Motor neuron (in vitro differentiated cells): ENCODE measurements at places on chromosomes 11 and 22.

DNA sequence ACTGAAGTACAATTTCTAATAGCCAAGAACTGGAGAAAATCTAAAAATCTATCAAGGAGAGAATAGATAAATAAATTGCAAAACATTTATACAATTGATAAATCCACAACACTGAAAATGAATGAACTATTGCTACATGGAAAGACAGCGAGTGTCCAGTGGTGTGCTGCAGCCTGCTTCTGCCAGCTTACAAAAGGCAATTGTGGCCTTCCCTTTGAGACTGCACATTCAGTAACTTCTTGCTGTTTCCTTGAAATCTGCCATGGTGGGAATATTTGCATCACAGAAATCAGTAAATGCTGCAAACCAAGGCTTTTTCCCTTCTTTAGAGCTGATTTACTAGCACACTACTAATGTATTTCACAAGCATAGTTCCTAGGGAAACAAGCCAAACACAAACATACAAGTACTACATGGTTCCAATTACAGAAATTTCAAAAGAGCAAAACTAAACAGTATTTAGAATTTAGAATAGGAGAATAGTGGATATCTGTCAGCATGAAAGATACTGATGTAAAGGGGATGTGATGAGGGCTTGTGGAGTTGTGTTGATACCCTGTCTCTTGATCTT, 76.9 kb upstream of the TRIM77 start:
- ATAC-seq, result no peak

GRCh38 chr11:16484434-16484833, 128.1 kb upstream of the SOX6 start:
- ATAC-seq, result no peak

- ATAC-seq, result no peak
These were observed 12.5 kb upstream of the PPFIBP2 start for GRCh38 chr11:7501251-7501650.

GRCh38 chr11:130861283-130861682, 55.0 kb downstream of the SNX19 start:
- no peak for ATAC-seq

- peak; percentile 84 for ATAC-seq
These were observed 84.1 kb downstream of the NXPE2 start for GRCh38 chr11:114762408-114762807.

DNA sequence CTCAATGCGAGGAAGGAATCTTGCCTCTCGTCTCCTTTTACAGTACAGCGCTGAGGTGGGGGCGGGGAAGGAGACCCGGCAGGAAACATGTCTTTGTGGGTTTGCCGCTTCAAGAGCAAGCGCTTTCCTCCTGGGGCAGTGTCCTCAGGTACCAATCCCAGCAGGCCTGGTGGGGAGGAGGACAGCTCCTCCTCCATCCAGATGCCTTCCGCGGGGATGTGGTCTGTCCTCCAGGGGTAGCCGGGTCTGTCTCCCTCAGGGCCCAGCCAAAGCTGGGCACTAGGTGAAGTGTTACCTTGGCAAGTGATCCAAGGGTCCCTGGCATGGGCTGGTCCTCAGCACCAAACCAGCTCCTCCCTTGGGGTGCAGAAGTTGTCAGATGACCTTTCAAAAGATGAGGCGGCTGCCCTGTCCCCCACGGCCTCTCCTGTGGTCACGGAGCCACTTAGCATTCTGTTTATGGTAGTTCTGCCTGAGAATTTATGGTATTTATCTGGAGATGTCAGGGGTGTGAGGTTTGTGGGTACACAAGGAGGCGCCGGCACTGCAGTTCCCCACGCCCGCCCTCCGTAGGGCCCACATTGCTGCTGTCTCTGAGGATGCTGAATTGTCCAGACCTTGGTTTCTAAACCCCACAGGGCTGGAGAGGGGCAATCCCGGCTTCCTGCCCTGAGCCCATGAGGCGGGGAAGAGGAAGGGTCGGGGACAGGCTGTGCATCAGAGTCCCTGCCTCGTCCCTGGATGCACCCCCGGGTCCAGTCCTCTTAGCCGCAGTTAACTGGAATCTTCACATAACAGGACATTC, 93.5 kb upstream of the ANO1 start:
- ATAC-seq, result no peak

DNA sequence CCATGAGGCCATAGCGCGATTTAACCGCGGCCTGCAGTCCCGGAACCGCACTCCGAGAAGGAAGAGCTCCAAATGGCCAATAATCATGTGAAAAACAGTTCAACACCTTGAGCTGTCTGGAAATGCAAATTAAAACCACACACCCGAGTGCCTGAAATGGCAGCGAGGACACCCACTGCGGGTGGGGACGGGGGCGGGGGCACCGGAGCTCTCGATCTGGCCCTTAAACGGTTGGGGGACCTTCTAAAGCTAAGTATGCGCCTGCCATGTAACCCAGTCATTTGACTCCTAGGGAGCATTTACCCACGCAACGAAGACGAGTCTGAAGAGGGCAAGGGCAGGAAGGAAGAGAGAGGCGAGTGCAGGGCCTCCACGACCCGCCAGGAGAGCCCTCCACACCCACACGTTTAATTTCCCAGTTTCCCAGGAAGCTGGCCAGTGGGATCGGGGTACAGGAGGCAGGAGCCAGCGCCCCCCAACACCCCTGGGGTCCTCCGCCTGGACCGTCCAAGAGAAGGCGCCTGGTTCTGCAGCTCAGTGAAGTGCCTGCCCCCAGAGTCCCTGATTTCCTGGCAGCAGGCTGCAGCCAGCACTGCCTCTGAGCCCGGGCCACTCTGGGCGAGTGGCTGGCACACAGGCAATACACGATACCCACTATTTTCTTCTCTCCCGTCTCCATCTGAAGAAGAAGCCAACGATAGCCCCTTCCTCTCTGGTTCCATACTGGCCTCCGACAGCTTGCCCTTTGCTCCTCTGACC, 1.7 kb downstream of the TTLL8 start:
- no peak for ATAC-seq

DNA sequence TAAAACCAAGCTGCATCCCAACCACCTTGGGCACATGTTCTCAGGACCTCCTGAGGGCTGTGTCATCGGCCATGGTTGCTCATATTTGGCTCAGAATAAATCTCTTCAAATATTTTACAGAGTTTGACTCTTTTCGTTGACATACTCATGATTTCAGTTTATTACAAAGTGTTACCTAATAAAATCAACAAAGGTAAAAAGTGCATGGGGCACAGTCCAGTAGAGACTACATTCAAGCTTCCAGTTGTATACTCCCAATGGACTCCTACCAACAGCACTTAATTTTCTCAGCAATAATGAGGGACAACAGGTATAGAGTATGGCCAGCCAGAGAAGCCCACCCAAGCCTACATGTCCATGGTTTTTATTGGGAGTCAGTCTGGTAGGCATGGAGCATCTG, 347.9 kb upstream of the FAT3 start:
- ATAC-seq, result no peak

DNA sequence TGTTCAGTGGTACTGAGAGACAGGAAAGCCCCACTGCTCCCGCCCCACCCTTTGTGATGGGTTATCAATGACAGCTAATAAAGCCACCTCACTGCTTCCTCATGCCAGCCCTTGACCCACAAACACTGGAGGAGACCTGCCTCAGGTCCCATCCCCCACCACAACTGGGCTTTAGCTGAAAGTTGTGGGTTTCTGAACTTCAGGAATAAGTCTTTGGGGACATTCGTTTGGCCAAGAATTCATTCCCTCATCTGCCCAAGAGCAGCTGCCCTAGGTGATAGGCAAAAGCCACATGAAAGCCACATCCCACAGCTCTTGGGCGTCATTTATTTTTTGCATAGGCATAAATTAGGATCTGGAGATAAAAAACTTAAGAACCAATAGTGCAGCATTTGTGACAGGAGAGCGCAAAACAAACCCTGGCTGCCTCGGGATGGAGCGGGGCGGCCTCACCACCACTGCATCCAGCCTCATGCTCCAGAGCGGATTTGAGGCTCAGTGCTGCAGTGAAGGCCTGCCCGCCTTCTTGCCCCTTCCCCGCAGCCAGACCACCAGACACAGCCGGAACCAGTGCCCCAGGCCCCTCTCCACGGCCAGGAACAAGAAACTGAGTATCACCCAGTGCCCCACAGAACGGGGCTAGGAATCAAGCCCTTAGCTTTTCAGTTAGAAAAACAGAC, 21.2 kb downstream of the SUN2 start:
- no peak for ATAC-seq

- ATAC-seq, result no peak
These were observed 924 bp upstream of the FADD start for GRCh38 chr11:70201882-70202861.

GRCh38 chr11:2794046-2794967, 91.3 kb downstream of the CDKN1C start:
- ATAC-seq, result no peak

GRCh38 chr22:49139492-49140151, 688.1 kb downstream of the BRD1 start:
- ATAC-seq, result no peak

GRCh38 chr22:34696557-34696956, 369.4 kb upstream of the ISX start:
- ATAC-seq, result no peak

DNA sequence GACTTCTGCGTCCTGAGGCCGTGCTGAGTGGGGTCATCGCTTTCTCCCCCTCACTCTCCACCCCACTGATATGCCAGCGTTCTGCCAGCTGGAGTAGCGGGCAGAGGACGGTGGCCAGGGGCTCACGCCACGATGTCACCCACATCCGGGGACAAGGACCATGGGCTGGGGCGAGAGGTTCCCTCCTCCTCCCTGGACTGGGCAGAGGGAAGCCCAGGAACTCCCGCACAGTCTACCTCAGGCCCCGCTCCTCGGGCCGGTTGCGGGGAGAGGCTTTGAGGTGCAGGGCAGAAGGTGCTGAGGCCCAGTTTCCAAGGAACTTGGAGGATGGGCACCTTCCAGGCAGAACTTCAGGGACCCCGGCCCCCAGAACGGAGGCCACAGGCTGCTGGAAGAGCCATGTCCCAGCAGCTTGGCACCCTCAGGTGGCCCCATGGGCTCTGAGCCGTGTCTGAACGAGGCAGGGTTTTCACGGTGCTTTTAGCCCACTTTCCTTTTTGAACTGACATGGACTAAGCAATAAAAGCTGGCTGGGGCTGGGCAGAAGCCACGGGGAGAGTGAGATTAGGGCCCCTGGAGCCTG, 25.4 kb downstream of the ADAMTS15 start:
- no peak for ATAC-seq

- ATAC-seq, result peak; percentile 49
These were observed 4.7 kb upstream of the RANBP1 start for GRCh38 chr22:20111045-20111688.

DNA sequence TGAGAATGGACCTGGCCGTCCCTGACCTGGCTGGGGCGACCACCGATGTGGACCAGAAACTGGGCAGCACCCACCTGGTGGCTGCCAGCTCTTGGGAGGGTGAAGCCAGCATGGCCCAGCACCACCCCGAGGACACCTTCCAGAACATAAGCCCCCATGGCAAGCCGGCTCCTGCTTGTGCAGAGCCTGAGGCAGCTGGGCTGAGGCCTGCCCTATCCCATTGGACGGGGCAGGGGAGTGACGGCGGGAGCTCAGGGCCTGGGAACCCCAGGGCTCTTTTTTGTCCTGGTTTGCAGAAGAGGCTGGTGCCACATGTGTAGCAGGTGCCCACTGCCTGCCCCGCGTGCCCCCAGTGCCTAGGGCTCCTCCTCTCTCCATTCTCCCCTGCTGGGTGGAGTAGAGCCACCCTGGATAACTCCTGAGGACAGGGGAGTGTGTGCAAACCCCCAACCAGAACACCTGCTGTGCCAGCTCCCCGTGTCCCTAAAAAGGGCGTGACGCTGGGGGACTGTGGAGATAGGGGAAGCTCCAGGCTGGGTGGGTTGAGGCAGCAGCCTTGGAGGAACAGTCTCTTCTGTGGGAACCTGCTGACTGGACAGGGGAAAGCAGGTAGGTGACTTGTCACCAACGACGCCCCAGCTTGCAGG, 11.9 kb downstream of the DUSP8 start:
- no peak for ATAC-seq

DNA sequence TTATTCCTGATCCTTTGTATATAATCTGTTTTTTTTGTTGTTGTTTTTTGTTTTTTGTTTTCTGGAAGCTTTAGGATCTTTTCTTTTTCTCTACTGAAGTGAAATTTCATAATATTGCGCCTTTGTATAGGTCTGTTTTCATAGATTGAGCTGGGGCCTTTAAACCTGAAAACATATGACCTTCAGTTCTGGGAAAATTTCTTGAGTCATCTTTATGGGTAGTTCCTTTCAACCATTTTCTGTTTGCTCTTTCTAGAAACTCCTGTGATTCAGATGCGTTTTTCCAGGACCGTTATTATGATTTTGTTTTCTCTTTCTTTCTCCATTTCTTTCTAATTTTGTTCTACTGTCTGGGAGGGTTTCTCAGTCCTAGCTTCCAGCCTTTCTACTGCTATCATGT, 43.7 kb downstream of the BSX start:
- no peak for ATAC-seq

- ATAC-seq, result no peak
These were observed 4.1 kb downstream of the MARK2 start for GRCh38 chr11:63843041-63843440.

DNA sequence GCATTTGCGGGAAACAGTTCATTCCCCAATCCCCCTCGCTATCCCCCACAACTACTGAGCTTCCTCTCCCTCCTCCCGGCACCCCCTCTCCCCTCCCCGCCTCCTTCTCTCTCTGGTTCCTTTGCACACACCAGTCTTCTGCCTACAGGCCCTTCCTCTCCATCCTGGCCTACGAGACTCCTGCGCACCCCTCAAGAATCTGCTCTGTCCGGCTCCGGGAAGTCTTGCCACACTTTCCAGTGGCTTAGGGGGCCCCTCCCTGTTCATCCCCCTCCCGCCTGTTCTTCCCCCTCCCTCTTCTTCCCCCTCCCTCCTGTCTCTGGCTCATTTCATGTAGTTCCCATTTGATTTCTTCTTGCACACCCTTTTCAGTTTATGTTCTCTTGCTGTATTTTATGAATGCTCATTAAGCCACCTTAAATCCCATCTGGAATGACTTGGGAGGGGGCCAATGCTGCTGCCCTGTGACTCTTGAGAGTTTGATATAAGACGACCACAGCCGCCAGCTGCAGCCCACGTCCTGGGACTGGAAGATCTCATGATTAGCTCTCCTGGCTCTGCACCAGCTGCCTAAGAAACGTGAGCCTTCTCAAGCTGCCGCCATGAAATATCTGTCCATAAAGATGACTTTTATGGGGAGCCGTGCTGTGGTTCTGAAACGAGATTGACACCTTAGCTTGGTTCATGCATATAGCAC, 50.9 kb downstream of the RPS6KA4 start:
- peak; percentile 38 for ATAC-seq

- ATAC-seq, result no peak
These were observed 59.3 kb downstream of the CELSR1 start for GRCh38 chr22:46478083-46478551.
